ENCODE measurements at places on chromosomes 4 and X.

DNA sequence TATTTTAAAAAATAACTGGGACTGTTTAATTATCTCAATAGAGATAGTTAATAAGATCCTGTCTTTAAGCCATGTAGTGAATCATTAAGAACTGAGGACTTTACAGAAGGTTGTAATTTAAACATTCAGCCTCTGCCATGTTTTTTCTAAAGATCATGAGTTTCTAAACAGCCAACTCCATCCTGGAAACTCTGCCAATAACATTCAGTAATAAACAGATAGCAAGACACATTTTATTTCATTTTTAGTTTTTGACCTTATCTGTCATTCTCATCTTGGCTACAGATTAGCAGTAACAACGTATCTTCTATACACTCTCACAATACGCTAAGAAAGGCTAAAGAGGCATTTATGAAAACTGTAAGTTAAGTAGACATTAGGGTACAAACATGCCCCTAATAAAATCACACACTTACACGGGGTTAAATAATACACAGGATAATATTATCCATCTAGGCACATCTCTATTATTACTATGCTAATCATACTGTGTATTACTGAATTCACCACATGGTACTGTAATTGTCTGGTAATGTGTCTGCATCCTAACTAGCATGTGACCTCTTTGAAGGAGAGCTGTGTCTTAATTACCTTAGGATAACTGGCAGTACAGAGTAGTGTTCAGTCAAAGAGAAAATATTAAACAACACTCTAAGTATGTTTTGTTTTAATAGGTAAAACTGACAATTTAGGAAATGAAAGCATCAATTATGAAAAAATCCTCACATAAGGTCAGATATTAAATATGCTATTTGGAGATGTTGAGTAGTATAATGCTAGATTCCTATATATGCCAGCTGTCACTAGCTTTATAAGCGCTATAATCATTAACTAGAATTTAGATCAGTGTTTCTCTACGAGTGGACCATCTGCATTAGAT, 122.4 kb upstream of the NAP1L5 start:
- DNase-seq, result no peak

GRCh38 chr4:52842792-52843191, 19.3 kb upstream of the RASL11B start:
- peak; percentile 25 for DNase-seq

DNA sequence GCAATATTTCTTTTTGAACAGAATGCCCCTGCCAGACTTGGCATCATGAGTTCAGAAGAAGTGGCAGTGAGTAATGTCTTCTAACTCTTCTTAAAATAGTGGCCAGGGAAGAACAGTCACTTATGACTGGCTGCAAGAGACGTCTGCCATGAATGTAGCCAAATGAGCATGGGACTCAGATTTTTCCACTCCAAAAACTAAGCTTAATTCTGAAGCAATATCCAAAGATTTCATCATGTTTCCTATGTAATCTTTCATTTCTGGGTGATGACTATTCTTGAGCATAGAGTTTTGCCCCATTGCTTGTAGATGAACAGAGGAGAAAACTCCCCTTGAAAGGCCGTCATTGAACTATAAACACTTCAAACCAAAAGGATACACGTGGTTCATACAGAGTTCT, 11.8 kb downstream of the AMBN start:
- no peak for DNase-seq

DNA sequence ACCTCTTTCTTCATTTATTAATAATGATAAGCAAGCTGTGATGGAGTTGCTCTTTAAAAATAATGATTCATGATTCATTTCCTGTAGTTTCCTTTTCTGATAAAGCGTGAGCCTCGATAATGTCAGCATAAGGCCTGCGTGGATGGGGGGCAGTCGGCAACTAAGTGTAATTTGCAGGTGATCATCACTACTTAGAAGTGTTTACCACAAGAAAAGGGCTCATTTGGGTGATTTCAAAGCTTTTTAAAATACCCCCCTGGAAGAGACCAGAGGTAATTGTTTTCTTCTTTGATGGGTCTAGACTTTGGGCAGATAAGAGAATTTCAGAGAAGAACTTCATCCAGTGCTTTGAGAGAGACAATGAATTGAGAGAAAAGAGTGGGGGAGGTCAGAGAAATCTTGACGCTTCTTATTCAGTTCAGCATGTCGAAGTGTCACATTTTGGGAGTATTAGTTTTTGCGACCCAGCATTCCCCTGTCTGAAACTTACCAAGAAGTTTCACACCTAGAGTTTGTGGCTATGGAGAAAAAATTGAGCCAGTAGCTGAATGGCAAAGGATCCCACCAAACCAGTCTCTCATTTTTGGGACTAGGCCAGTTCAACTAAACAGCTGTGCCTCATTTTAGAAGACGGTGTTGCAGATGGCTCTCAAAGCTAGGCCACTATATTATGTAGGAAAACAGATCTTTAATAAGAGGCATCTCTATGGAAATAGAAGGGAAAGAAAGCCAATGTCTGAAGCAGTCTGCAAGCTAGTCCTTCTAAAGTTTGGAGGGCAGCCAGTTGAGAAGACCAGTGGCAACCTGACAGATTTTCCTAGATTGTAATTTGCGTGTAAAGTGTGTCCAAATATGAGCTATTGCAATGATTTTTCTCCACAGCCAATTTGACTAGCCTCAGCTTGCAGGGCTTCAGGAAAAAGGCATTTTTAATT, 171.0 kb upstream of the PPP1R2C start:
- DNase-seq, result no peak

DNA sequence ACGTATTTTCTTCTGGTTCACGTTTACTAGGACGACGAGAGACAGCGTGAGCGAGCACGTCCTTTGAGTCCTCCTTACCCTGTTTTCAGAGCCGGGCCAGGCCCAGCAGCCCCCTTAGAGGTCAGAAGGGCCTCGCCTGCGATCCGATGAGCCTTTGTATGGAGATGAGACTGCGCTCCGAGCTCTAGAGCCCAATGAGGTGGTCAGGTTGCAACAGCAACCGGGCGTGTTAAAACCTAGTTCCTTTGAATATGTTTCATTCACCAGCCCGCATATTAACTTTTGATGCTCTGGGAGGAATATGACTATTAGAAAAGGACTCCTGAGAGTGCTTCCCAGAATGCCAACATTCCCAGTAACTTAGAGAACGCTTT, 55.6 kb upstream of the TADA2B start:
- DNase-seq, result peak; percentile 67

DNA sequence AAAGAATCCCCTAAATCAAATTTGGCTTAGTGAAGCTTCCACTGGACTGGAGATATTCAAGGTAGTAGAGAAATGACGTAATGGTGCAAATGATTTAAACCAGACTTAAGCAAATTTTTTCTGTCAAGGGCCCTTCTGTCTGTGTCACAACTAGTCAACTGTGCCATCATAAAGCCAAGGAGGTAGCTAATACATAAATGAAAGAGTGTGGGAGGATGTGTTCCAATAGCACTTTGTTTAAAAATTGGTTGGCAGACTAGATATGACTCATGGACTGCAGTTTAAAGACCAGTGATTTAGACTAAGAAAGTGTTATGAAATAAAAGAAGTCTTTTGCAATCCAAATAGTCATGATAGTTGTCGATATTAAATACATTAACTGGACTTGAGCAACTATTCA, 24.3 kb upstream of the TEX13C start:
- DNase-seq, result no peak

GRCh38 chrX:25851141-25851540, 287.0 kb upstream of the MAGEB18 start:
- no peak for DNase-seq

DNA sequence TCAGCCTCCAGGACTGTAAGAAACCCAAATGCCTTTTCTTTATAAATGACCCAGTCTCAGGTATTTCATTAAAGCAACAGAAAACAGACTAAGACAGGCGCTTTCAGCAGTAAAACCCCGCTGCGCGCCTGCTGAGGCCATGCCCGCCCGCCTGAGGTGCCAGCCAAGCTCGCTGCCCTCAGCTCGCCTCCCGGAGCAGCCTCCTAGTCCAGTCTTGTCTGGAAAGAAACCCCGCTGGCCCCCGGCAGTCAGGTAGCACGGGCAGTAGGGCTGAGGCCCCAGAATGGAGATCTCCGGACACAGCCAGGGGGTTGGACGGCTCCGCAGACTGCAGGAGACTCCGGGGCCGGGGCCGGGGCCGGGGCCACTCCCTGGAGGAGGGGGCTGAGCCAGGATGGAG, 31.7 kb downstream of the ZFYVE28 start:
- no peak for DNase-seq

DNA sequence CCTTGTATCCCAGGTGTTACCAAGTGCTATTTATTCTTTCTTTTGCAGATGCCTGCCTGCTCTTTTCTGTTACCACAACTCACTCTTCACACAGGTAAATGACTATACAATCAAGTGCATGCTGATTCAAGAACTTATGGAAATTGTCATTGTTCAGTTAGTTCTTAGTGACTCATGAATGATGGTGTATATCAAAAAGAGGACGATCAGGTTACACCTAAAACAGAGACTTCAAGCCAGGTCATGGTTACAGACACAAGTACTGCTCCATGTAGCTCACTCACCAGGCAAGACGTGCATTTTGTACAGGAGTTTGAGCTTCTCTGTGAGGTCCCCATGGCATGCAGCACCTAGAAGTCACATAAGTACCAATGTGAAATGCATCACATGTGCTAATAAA, 59.3 kb upstream of the UCP1 start:
- no peak for DNase-seq

DNA sequence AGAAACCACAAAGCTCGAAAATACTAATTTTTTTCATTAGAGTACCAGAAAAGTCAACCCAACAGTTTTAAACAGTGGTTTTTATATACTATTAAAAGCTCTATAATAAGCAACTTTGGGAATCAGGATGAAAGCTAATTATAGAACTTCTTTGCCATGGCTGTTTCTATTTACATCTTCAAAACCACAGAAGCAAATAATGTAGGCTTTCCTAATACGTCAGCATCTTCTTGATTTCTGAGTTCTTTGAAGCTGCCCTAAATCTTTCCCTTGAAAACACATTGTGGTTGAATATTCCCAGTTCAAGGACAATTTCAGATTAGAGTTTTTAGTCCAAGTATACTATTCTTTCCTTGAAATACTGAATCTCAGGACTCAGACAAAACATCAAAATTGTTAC, 460.2 kb upstream of the FAT1 start:
- no peak for DNase-seq

GRCh38 chrX:17737710-17737985, 355 bp downstream of the SCML1 start:
- no peak for DNase-seq

- peak; percentile 43 for DNase-seq
Observed at GRCh38 chrX:15471028-15471427, 22.1 kb downstream of the PIR start.

DNA sequence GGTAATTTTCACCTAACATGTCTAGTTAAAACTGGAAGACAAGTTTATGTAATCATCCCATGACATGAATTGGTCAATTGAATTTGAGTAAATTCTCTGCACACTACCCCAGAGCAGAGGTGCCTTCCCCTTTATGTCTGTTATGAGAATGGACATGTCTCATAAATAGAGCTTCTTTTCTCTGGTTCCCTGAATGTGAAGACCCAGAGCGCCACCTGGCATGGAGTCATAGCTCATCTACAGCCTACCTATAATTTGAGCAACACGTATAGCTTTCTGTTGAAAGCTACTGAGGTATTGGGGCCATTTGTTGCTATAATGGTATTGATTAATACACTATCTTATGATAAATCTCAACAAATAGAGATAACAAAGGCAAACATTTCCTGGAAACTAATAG, 626.5 kb upstream of the GALNTL6 start:
- DNase-seq, result no peak

GRCh38 chr4:71648448-71648847, 135.4 kb downstream of the GC start:
- no peak for DNase-seq

DNA sequence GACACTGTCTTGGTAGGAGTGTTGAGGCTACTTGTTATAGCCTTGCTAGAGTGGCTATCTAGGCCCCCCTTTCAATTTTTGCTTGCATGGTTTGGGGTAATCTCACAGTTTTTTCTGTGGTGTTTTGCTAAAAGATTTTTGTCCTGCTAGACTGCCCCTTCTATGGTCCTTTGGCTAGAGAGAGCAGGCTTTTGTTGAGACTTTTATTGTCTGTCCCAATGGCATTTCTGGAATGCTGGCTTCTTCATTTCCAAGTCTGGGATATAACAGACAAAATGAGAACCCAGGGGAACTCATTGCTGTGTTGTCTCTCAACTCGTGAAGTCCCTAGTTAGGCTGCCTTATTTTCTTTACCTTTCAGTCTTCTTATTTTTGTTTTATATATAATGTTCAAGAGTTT, 160.2 kb upstream of the ZC4H2 start:
- DNase-seq, result no peak

GRCh38 chrX:10902001-10902400, 209.1 kb upstream of the HCCS start:
- DNase-seq, result no peak

DNA sequence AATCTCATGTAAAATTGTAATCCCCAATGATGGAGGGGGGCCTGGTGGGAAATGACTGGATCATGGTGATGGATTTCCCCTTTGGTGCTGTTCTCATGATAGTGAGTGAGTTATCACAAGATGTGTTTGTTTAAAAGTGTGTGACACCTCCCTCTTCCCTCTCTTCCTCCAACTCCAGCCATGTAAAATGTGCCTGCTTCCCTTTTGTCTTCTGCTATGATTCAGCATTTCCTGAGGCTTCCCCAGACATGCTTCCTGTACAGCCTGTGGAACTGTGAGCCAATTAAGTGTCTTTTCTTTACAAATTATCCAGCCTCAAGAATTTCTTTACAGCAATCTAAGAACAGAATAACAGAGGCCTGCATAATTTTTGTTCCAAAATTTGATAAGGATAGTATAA, 85.2 kb downstream of the ANAPC10 start:
- DNase-seq, result no peak

DNA sequence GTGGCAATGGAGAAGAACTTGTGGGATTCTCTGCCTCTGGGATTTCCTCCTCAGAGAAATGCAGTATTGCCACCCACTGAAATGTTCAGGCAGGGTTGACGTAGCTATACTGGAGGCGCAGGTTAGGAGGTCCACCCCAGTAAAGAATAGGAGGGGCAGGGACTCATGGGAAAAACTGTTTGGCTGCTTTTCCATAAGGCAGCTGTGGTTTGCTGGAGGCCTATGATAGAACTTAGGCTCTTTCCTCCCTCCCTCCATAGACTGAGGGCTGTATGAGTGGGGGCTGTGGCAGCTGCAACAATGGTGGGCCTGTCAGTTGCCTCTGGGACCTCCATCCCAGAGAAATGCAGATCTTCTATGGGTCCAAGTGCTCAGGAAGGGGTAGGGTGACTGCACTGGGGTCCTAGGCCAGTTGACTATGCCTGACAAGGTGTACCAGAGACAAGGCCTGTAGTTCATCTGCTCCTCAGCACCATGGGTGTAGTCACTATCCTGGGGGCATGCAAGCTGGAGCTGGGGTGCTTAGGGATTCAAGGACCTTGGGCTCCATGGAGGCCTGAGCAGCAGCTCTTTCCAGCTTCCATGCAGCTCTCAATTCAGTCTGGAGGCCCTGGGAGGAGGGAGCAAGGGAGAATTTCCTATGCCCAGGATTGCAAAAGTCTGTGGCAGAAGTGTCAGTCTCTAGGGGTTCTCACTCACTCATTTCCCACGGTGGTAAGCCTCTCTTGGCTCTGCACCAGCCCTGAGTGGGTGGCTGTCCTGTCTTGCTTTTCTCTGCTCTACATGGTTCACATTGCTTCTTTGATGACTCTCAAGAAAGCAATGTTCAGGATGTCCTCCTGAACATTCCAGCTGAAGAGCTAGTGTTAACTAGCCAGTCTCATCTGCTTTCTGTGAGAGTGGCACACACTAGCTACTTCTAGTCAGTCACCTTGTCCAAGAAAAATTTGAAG, 353.0 kb downstream of the IDS start:
- DNase-seq, result no peak
